Activated CD8-positive, alpha-beta memory T cell treated with anti-CD3 and anti-CD28 coated beads for 1 hour (primary cell): ENCODE measurements at places on chromosomes 5 and 9.

DNA sequence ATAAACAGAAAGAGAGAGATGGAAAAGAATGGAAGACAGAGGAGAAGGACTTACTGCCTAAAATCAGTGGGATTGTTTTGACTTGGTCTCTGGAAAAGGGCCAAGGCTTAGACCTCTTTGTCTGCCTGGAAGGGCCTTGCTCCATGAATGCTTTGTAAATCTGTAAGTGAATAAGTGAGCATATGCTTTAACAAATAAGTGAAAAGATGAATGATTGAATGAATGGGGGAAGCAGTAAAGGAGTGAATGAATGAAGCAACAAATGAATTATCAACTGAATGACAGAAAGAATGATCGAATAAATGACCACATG, 5.5 kb downstream of the KCNIP1 start:
- DNase-seq: no peak

- DNase-seq: no peak
These were observed 18.3 kb downstream of the CDK5RAP2 start for GRCh38 chr9:120561709-120562108.

DNA sequence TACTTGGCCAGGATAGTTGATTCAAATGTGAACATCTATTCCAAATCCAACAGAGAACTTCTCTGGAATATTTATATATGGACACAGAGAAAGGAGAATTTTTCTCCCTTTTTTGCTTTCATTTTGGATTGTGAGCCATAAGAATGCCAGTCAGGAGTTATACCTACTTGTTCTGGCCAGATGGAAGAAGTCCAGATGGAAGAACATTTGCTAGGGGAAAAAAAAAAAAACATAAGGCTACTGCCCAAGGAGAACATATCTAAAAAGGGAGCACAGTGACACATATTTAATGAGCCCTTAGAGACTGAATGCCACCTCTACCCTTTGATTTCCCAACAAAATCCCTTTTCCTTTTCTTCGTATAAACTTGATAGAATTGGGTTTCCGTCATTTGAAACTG, 61.7 kb upstream of the PPP2R2B start:
- DNase-seq: no peak

- no peak for DNase-seq
These were observed 111.3 kb downstream of the DAPK1 start for GRCh38 chr9:87609002-87609401.

- DNase-seq: no peak
These were observed 312.0 kb upstream of the MSX2 start for GRCh38 chr5:174412374-174412773.

GRCh38 chr5:174601946-174602345, 122.4 kb upstream of the MSX2 start:
- no peak for DNase-seq

DNA sequence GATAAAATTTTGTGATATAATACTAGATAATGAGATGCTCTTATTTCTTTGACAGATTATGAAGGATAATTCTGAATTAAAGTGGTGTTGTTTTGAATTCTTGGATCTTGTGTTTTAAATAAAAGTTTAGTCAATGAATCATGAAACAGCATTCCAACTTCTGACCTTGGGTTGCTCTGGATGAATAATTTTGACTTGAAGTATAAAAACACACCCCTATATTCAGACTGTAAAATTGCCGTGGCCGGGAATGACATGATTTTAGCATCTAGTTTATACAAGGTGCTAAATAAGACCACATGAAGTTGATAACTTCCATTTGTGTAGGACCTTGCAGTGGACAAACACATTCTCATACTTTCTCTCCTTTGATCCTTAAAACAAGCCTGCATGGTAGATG, 67.2 kb upstream of the DAP start:
- no peak for DNase-seq

GRCh38 chr5:57717555-57717954, 234.9 kb upstream of the ACTBL2 start:
- DNase-seq: no peak

GRCh38 chr5:157710882-157711281, 20.3 kb upstream of the THG1L start:
- no peak for DNase-seq

DNA sequence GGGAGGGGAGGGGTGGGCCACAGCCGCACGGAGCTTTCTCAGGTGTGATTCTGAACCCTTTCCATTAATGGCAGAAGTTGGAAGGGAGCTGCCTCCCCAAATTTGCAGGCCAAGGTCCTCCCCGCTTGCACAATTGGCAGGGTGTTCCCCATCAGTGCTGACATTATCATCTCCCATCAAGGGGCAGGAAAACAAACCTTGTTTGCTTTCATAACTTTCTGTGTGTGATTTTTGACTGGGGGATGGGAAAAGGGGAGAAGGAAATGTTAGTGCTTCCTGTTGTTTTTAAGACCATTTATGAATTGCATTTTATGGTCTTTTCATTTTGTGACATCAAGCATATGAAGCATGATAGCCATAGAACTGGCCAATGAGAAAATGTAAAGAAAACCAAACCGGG, 242.2 kb downstream of the GOLPH3 start:
- DNase-seq: no peak

DNA sequence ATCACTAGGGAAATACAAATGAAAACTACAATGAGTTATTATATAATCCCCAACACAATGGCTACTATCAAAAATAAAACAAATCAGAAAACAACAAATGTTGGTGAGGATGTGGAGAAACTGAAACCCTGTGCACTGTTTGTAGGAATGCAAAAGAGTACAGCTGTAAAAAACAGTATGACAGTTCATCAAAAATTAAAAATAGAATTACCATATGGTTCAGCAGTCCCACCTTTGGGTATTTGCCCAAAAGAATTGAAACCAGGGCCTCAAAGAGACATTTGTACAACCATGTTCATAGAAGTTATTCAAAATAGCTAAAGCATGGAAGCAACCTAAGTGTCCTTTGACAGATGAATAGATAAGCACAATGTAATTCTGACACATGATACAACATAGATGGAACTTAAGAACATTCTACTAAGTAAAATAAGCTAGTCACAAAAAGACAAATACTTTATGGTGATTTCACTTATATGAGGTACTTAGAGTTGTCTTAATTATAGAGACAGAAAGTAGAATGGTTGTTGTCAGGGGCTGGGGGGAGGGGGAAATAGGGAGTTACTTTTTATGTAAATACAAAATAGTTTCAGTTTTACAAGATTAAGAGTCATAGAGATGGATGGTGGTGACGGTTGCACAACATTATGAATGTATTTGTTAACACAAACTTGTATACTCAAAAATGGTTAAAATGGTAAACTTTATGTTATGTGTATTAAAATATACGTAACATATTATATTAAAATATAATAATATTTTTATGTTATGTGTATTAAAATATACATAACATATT, 102.8 kb downstream of the KCTD16 start:
- DNase-seq: no peak

DNA sequence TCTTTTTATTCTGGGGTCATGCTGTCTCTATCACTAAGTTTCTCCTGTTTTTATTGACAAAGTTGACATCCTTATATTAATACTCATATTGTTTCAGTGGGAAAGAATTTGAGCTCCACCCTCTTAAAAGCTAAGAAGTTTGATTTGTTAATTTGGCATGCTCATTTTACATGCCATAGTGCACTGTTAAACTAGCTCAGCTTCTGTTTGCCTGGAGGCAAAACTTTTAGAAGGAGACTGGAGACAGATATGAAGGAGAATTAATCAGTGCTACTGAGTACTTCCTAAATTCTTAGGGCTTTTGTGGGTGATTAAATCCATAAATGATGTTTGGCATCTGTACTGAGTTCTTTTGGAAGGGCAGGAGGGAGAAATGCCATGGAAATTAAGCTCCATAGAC, 138.9 kb downstream of the NTRK2 start:
- DNase-seq: no peak

DNA sequence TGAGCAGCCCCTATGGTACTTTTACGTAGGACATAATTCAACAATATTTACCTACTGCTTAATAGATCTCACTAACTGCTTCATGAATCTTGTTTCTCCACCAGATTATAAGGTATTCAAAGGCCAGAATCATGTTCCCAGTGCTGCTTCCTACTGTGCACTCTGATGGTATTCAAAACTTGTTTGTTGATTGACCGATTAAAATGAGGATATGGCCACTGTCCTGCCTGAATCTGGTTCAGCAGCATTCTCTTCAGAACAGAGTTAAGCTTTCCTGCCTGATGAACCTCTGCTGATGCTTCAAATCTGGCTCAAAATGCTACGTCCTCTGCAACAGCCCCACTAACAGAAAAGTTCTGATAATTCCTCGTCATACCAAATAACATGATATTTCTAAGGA, 150.7 kb upstream of the ZNF462 start:
- DNase-seq: no peak
